ENCODE measurements at places on chromosomes 7 and 10. TPM values are rescaled to one million over a fixed set of nuclear protein-coding genes. Genes with fewer than 3 reads are reported as not detected.

- no peaks in the 10 kb centered on the region for H3K27me3 ChIP-seq
- H3K27ac ChIP-seq, result no peak overlapping the region
- H3K4me1 ChIP-seq, result no peaks in the 10 kb centered on the region
- H3K4me3 ChIP-seq, result no peak overlapping the region
- DNase-seq, result no peak
- H3K36me3 ChIP-seq, result no peaks in the 10 kb centered on the region
Measured at GRCh38 chr7:67589183-67589582, 592.5 kb downstream of the TYW1 start.

NXPH1 gene
- not detected for total RNA-seq

DNA sequence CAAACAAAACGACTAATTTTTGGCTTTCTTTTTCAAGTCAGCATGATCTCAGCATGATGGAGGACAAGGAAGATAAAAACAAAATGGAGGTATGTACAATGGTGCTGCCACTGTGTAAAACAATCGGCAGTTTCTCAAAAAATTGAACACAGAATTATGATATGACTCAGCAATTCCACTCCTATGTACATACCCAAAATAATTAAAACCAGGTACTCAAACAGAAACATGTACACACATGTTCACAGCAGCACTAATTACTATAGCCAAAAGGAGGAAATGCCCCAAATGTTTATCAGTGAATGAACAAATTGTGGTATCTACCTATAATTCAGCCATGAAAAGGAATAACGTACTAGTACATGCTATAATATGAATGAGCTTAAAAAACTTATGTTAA lies 29.9 kb downstream of the SNX13 start:
- DNase-seq, result no peak
- no peak overlapping the region for H3K27ac ChIP-seq
- no peaks in the 10 kb centered on the region for H3K27me3 ChIP-seq
- H3K36me3 ChIP-seq, result no peaks in the 10 kb centered on the region
- no peaks in the 10 kb centered on the region for H3K4me1 ChIP-seq

DUSP5 gene
- 35.4 TPM for total RNA-seq

- no peak for DNase-seq
- H3K4me1 ChIP-seq, result no peaks in the 10 kb centered on the region
- H3K36me3 ChIP-seq, result no peaks in the 10 kb centered on the region
- H3K4me3 ChIP-seq, result no peak overlapping the region
- H3K27me3 ChIP-seq, result no peaks in the 10 kb centered on the region
Measured at GRCh38 chr7:154259396-154259795, 207.2 kb downstream of the DPP6 start.

ZWINT gene
- 3.0 TPM for total RNA-seq

- H3K27me3 ChIP-seq, result no peaks in the 10 kb centered on the region
- H3K4me3 ChIP-seq, result no peak overlapping the region
- DNase-seq, result no peak
- H3K36me3 ChIP-seq, result no peaks in the 10 kb centered on the region
Measured at GRCh38 chr7:47627580-47628283, 45.8 kb upstream of the TNS3 start.

- H3K27ac ChIP-seq, result no peak overlapping the region
- no peaks in the 10 kb centered on the region for H3K36me3 ChIP-seq
- peaks cover 7% of the 10 kb centered on the region for H3K4me1 ChIP-seq
- H3K4me3 ChIP-seq, result no peak overlapping the region
Measured at GRCh38 chr7:47183862-47184590, 397.9 kb downstream of the TNS3 start.

DNA sequence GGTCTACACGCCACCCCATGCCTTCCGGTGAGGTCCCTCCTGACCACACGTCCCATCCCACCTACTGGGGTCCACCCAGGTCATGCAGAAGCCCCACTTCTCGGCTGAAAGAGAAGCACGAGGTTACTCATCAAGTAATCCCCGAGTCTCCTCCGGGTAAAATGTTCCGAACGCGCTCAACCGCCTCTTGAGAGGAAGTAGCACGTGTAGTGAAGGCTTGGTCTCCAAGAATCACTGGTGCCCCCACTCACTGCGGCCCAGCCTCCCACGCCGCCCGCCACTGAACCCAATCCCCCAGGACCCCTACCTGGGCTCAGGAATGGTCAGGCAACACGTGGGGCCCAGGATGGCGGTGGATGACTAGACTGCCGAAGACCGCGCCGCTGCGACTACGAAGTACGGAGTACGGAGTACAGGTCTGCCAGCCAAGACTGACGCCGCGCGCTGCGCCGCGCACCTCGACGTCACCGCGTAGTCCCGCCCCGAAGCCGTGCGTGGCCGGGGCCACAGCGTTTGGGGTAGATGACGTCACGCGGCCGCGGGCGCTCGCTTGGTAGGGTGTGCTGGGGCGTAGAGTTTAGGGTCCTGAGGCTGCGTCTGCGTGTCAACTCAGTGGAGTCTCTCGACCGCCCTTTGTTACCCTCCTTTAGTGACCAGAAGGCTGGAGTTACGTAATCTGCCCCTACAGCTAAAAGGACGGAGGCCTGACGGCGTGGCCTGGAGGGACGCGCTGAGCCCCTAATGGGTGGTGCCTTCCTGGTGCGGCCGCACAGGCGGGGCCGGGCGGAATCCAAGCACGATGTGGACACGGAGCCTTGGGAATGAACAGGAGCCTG lies 7.6 kb upstream of the MYO1G start:
- no peaks in the 10 kb centered on the region for H3K27me3 ChIP-seq
- H3K27ac ChIP-seq, result peak overlapping the region; percentile 98

TFR2 gene
- total RNA-seq, result not detected

GRCh38 chr10:103452506-103453230 lies 498 bp upstream of the CALHM2 start:
- no peak for DNase-seq
- H3K4me3 ChIP-seq, result peak overlapping the region; percentile 68
- H3K36me3 ChIP-seq, result no peaks in the 10 kb centered on the region

DNA sequence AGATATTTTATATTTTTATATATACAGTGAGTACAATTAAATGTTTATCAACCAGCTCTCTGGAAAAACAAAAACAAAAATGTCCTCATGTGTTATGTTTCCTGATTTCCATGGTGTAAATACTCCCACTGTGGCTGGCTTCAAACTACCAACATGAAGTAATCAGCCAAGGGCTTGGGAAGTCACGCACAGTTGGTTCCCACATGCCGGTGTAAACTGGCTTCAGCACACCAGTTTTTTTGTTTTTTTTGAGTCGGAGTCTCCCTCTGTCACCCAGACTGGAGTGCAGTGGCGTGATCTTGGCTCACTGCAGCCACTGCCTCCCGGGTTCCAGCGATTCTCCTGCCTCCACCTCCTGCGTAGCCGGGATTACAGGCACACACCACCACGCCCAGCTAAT lies 11.8 kb downstream of the OSBPL3 start:
- no peak overlapping the region for H3K27ac ChIP-seq
- no peaks in the 10 kb centered on the region for H3K4me1 ChIP-seq
- no peak for DNase-seq
- no peak overlapping the region for H3K4me3 ChIP-seq

DNA sequence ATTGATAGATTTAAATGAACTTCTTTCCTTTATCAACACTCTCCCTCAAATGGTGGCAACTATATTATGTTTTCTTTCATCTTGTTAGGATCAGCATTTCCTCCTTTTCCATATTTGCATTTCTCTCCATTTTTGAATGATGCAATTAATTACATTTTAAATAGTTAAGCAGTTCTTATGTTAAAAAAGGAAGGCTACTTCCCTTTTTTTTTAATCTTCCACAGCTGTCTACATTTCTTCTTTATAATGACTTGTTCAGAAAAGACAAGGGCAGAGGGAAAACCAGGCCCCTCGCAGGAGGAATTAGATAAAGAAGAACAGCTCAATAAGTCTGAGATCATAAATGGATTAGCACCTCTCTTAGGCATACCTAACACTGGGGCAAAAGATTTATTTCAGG lies 208.9 kb downstream of the ARL4A start:
- no peak overlapping the region for H3K4me3 ChIP-seq
- H3K4me1 ChIP-seq, result no peaks in the 10 kb centered on the region
- no peak for DNase-seq
- H3K36me3 ChIP-seq, result no peaks in the 10 kb centered on the region

Data from breast epithelium (tissue), 4 donors.